ENCODE measurements at places on chromosomes 4 and X.
A peak's percentile ranks its signal among the peaks of the same experiment; 100 is the strongest.

- DNase-seq: no peak
Observed at GRCh38 chr4:89929425-89930159, 34.9 kb downstream of the MMRN1 start.

DNA sequence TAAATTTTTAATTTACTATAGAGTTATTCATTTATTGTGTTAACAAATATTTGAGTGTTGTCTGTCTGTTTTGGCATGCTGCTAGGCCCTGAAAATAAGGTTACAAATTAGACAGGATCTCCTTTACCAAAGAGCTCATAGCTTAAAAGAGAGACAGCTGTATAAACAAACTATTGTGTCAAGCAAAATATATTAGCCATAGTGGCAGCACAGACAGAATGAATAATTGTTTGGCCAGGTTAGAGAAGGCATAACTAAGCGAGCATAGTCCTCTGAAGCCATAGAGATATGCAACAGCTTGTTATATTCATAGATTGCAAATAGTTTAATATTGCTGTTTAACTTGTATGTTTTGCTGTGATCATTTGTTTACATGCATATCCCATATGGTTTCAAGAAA is 66.7 kb upstream of the NDUFC1 start:
- DNase-seq: no peak

DNA sequence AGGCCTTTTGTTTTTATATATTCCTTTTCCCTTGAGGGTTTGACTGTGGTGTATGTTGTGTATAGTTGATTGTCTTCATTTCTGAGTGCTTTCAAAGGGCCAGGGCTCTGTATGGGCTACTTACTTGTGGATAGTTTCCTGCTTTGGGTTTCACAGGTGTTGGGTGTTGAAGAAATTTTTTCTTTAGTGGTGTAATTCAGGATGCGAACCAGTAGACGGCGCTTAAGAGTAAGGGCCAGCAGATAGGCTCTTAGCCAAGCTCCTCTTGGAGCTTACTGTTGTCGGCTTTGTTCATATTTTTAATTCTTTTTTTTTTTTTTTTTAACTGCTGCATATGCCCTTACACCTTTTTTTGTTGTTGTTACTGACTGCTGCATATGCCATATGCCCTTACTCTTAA is 276.3 kb upstream of the GALNT7 start:
- no peak for DNase-seq

DNA sequence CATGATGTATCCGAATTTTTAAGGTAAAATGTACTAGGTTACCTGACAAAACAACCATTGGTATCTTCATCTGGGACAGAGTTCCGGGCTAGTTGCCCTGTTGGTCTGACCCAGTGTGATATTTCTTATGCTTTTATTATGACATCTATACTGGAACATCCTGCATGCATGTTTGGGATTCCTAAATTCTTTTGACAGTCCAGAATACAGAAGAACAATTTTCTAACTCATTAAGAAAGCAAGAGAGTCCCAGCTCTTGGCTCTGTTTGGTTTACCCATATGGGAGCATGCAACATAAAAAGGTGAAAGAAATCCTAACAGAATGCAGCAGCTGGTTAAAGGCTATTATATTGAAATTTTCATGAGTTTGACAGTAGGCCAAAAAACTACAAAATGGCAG is 247.7 kb upstream of the FTHL17 start:
- no peak for DNase-seq

- no peak for DNase-seq
Observed at GRCh38 chrX:153669901-153670731, 3.5 kb downstream of the PNCK start.

- no peak for DNase-seq
Observed at GRCh38 chrX:22325096-22325495, 52.4 kb downstream of the CBLL2 start.

- DNase-seq: no peak
Observed at GRCh38 chrX:152245213-152245612, 106.8 kb upstream of the MAGEA10 start.

GRCh38 chr4:143207555-143207954 is 22.8 kb downstream of the USP38 start:
- no peak for DNase-seq

DNA sequence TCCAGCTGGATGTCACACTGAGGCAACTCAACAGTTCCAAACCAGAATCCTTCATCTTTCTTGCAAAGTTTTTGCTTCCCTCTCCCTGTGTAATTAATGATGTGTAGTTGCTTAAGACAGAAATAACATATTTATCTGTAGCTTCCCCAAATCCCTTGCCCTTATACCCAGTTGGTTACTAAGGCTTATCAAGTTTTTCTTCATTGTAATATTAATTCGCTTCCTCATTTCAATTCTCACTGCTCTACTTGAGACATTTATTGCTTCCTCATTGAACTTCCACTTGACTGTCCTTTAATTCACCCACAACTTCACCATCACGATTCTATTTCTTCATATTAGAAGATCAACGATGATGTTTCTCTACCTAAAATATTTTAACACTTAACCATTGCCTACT is 386.6 kb upstream of the CPEB2 start:
- no peak for DNase-seq

GRCh38 chr4:36917413-36917812 is 327.1 kb upstream of the NWD2 start:
- DNase-seq: no peak

- peak; percentile 74 for DNase-seq
Observed at GRCh38 chrX:15903186-15903681, 48.6 kb upstream of the AP1S2 start.

- no peak for DNase-seq
Observed at GRCh38 chr4:125693228-125693627, 378.5 kb downstream of the FAT4 start.

DNA sequence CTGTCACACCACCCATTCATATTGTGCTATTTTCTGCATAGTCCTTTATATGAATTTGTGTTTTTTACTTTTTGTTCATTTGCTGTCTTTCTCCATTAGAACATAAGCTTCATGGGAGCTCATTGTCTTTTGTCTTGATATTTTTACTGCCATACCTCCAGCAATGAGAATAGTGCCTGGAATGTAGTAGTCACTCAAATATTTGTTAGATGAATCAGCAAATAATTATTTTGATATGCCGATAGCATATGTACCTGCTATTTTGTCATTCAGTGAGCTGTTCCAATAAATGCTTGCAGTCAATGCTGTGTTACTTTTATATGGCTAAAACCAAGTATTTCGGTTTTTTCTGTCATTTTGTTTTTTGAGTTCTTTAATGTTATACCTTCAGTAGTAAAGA is 43.5 kb upstream of the SLC25A31 start:
- DNase-seq: no peak

- DNase-seq: no peak
Observed at GRCh38 chrX:137427816-137428215, 138.1 kb upstream of the ZIC3 start.

- DNase-seq: no peak
Observed at GRCh38 chr4:8543623-8544022, 36.6 kb upstream of the GPR78 start.

DNA sequence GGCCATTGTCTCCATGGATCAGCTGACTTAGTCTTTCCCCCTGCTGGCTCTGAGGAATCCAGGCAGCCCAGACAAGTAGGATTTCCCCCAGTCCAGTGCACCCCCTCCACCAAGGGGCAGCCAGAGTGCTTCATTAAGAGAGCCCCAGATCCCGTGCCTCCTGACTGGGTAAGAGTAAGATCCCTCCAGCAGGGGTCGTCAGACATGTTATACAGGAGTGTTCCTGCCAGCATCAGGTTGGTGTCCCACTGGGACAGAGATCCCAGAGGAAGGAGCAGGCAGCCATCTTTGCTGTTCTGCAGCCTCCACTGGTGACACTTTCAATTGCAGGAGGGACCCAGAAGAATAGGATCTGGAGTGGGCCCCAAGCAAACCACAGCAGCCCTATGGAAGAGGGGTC is 29.0 kb upstream of the INPP4B start:
- no peak for DNase-seq

DNA sequence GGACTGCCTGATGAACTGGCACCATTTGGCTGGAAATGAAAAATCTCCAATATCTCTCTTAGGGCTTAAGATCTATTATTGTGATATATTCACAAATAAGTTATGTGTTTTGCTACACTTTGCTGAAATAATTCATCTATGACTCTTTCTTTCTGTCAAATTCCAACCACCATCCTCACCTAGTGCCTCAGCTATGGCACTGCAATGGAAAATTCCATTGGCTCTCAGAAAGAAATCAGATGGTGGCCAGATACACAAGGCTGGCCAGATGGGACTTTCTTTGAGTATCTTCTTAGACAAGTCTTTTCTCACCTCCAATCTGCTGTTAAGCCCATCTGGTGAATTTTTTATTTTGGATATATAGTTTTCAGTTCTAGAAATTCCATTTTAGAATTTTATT is 28.0 kb downstream of the NAT8L start:
- no peak for DNase-seq

DNA sequence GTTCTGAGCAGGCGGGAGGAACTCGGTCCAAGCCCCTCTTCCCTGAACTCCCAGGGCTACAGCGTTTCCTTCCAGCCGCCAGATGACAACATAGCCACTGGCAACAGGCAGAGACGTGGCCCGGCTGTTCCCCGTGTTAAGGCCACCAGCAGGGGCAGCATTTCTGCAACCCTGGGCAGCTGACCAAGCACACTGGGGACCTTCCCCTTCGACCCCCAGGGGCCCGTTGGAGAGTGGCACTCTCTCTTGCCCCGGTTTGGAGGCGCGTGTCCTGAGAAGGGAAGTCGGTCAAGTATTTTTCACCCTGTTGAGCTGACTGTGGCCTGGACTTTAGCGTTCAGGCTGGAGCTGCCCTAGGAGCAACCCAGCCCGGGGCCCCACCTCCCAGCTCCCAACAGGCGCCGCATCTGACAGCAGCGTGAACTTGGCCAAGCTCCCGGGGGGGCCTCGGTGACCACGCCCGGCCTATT is 37.6 kb downstream of the ZBTB49 start:
- DNase-seq: no peak

GRCh38 chr4:165016971-165017370 is 14.8 kb upstream of the TRIM60 start:
- no peak for DNase-seq

DNA sequence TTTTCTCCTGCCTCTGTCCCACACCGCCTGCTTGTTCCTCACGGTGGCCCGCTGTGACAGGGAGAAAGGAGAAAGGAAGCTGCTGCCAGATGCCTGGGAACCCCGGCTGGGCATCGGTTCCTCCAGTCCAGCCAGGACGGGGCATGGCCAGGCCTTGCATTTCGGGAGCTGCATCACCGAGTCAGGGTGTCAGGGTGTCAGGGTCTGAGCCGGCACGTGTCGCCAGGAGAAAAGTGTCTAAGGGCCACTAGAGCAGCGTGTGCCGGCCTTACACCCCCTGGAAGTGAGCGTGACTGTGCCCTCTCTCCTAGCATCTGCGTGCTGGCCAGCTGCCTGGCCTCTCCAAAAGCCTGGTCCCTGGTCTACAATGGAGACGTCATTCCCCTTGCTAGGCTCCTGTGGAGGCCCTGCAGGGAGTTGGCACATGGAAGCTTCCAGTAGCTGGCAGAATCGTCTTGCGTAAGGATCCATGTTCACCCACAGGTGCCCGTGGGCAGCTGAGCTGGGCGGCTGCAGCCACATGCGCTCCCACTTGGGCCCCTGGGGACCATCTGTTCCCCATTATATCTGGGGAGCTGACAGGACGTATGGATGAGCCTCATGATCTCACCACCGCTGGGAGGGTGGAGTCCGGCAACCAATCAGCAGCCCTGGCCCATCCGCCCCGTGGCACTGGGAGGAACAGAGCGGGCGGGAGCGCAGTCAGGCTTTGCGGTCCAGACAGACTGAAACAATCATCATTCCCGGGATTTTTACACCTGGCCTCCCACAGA is 39.9 kb upstream of the HMX1 start:
- no peak for DNase-seq

DNA sequence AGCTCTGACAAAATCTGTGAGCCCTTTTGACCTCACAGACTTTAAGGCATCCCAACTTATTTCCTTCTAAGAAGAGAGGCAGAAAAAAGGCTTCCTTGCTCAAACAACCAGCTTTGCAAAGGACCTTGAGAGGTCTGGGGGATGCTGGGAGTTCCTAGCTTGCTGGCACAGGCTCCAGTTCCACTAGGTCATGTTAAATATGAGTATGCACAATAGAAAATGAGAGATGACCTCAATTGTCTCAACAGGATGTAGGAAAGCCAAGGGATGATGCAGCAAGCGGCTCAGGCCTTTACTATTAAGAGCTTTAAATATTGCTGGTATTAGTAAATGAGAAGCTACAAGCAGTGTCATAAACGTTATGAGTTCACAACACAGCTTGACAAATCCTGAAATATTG is 13.3 kb upstream of the ZNF827 start:
- DNase-seq: no peak

- no peak for DNase-seq
Observed at GRCh38 chr4:147847751-147848590, 116.1 kb downstream of the ARHGAP10 start.

DNA sequence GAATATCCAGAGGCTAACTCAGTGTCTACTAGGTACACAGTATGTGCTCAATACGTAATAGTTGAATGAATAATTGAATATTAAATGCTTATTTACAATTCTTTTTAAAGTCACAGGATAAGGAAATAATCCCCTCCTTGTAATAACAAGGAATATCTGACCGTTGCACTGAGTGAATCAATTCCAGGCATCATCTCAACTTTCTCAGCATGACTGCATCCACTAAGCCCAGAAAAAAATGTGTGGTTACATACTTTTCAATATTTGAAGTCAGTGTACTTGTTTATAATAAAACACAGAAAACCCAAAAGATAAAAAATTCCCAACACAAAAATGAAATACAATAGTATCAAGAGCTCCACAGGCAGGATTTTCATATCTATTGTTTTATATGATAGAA is 105.4 kb downstream of the TMEM144 start:
- DNase-seq: no peak

DNA sequence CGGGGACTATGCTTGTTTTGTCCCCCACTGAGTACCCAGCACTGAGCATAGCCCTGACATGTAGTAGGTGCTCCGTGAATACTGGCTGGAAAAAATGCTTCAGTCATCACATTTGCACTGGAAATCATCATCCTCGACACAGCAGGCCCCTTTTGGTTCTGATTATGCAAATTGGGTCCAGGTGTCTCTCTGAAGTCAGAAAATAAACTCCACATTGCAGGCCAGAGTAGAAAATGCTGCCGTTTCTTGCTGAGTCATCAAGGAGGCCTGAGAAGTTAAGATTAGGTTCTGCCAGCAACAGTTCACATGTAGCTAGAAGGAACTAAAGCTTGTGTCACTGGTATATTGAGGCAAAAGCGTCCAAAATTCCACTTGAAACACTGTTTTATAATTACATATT is 15.0 kb upstream of the STK32B start:
- DNase-seq: no peak
